Vagina (tissue), 2 donors: ENCODE measurements at places on chromosomes 7 and 10.

DNA sequence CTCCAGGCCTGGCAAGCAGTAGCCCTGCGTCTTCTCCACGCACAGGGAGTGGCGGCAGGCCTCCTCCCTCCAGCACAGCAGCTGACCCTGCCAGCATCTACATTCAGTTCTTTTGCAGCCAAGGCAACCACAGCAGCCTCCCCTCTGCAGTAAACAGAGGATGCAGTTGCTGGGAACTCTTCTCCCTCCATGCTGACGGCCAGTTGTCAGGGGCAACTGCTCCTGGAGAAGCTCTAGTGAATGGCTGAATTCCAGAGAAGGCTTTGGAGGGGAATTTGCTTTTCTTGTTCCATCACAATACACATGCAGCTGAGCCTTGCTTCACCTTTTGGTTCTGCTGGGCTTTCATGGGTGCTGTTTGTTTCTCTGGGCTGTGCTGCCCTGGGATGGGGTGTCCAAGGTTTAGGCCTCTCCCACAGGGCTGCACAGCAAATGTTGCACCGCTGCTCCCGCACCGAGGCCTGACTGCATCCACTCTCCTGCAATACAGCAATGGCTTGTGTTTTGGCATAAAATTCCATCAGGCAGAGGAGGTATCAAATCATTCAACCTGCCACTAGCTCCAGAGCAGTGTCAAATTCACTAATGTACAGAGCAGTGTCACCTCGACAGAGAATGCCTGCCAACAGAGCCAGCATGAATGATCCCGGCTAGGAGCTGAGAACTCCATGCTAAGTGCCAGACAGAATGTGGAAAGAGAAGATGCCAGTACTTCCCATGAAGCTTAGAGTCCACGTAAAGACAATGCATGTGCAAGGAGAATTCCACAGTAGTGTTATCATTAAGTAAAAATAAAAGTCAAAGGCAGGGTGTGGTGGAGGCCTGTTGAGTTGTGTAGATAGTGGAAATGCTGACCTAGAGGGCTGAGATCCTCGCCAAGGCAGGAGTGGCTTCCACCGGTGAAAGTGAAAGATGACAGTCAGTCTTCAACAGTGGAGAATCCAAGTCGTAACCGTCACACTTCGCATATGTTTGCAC lies 399.6 kb downstream of the DPP6 start:
- no peak for DNase-seq

DNA sequence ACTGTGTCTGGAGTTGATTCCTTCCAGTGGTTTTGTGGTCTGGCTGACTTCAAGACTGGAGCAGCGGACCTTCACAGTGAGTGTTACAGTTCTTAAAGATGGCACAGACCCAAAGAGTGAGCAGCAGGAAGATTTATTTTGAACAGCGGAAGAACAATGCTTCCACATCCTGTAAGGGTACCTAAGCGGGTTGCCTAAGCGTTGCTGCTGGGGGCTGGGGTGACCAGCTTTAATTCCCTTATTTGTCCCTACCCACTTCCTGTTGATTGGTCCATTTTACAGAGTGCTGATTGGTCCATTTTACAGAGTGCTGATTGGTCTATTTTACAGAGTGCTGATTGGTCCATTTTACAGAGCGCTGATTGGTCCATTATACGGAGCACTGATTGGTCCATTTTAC lies 13.2 kb downstream of the AKR1B15 start:
- no peak for DNase-seq

GRCh38 chr7:116230191-116231005 lies 20.1 kb downstream of the TES start:
- DNase-seq = no peak

GRCh38 chr10:29829776-29830175 lies 195.0 kb upstream of the SVIL start:
- DNase-seq = no peak

- DNase-seq = no peak
Observed at GRCh38 chr7:150755473-150756099, 18.4 kb downstream of the GIMAP5 start.

DNA sequence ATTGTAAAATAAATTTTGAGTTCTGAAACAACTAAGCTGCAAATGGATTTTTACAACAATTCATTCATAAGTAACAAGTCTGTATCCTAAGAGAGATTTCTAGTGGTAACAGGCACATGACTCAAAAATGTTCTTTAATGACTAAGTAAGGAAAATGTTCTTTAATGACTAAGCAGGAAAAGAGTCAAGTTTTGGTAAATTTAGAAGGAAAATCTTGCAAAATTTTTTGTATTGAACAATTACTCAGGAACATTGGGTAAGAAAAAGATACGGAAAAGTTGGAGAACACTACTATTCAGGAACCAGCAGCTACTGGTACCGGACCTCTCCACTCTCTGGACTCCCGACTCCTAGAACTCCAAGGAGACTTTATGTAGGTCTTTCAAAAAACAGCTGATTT lies 33.5 kb downstream of the HYCC1 start:
- DNase-seq = no peak

GRCh38 chr10:12874501-12874900 lies 127.0 kb downstream of the CCDC3 start:
- DNase-seq = no peak

- DNase-seq = no peak
Observed at GRCh38 chr7:4692055-4692454, 10.0 kb downstream of the FOXK1 start.
